T-helper 17 cell (primary cell): ENCODE measurements at places on chromosomes 13 and 19.

GRCh38 chr13:28545583-28546333, 50.8 kb upstream of the FLT1 start:
- H3K36me3 ChIP-seq: peaks cover 2% of the 10 kb centered on the region
- no peak overlapping the region for H3K4me3 ChIP-seq
- no peaks in the 10 kb centered on the region for H3K27me3 ChIP-seq
- H3K27ac ChIP-seq: no peak overlapping the region
- no peaks in the 10 kb centered on the region for H3K4me1 ChIP-seq

DNA sequence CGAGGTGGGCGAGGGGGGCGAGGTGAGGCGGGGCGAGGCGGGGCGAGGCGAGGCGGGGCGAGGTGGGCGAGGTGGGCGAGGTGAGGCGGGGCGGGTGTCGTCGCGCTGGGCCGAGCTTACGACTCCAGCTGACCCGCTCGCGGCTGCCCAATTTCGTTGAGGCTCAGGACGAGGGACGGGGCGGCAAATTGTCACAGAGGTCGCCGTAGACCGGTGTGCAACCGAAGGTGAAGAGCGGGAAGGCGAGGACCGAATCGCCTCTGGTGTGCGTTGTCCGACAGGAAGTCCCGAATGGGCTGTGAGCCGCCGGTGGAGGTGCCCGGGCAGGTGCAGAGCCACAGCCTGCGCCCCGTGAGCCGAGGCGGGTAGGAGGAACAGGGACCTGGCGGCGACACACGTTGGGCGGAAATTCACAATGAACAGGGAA, at the start of gene LACC1:
Gene LACC1, plus strand, starts transcription at position 150 of the 427 bp plus-strand sequence. CDS start 1,082 bp downstream, outside the sequence.
- peaks cover 24% of the 10 kb centered on the region for H3K4me1 ChIP-seq
- no peak for DNase-seq
- peak within 1 kb of the TSS; percentile 94 for H3K4me3 ChIP-seq

GRCh38 chr13:44868397-44868796, 120.9 kb downstream of the NUFIP1 start:
- H3K27me3 ChIP-seq: peaks cover 24% of the 10 kb centered on the region
- peak overlapping the region; percentile 9 for H3K27ac ChIP-seq
- H3K36me3 ChIP-seq: no peaks in the 10 kb centered on the region
- no peak for DNase-seq
- H3K4me1 ChIP-seq: peaks cover 2% of the 10 kb centered on the region

- no peak for DNase-seq
- no peak overlapping the region for H3K4me3 ChIP-seq
- no peak overlapping the region for H3K27ac ChIP-seq
- no peaks in the 10 kb centered on the region for H3K4me1 ChIP-seq
Observed at GRCh38 chr19:44627631-44628030, 14.3 kb downstream of the IGSF23 start.

- H3K27ac ChIP-seq: peak overlapping the region; percentile 93
- no peaks in the 10 kb centered on the region for H3K36me3 ChIP-seq
- H3K4me1 ChIP-seq: peaks cover 35% of the 10 kb centered on the region
- peak overlapping the region; percentile 94 for H3K4me3 ChIP-seq
- DNase-seq: no peak
Observed at GRCh38 chr19:45640849-45641273, 1.7 kb upstream of the EML2 start.

DNA sequence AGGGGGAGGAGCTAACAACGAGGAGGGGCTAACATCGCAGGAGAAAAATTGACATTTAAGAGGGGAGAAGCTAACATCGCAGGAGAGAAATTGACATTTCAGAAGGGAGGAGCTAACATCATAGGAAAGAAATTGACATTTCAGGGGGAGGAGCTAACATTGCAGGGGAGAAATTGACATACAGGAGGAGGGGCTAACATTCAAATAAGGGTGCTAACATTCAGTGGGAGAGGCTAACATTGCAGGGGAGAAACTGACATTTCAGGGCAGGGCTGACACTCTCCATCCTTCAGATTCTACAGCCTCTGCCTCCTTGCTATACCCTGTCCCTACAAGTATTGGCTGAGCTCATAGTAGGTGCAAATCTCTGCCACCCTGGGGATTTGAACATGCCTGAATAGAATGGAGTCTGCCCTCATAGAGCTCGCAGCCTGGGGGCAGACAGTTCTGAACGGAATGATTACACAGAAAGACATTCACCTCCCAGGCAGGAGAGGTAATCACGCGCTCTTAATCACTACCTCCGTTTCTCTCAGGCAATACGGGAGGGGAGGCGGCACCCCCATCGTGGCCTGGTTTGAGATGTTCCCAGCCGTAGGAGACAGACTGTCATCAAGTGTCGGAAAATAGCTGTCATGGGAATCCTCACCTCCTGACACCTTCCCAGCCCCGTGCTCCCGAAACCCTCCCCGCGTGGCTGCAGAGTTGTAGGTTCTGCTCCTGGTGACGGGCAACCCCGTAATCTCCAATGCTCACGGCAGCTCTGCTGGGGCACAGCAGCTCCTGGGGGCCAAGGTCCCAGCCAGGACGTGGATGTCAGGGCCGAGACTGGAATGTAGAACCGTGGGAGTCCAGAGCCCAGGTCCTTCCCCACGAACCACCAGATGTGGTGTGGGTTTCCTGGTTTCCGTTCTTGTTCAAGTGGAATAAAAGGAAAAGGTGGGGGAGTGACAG, 9.5 kb downstream of the GPR32 start:
- H3K4me1 ChIP-seq: peaks cover 2% of the 10 kb centered on the region
- H3K36me3 ChIP-seq: no peaks in the 10 kb centered on the region
- peaks cover 65% of the 10 kb centered on the region for H3K27me3 ChIP-seq
- H3K4me3 ChIP-seq: no peak overlapping the region
- peak overlapping the region; percentile 37 for H3K27ac ChIP-seq

- H3K4me1 ChIP-seq: no peaks in the 10 kb centered on the region
- DNase-seq: no peak
- no peaks in the 10 kb centered on the region for H3K36me3 ChIP-seq
- H3K4me3 ChIP-seq: no peak overlapping the region
- no peak overlapping the region for H3K27ac ChIP-seq
Observed at GRCh38 chr13:44726214-44726613, 150.1 kb upstream of the TSC22D1 start.

GRCh38 chr19:5792224-5792623, 1.3 kb upstream of the DUS3L start:
- peaks cover 7% of the 10 kb centered on the region for H3K36me3 ChIP-seq
- H3K27ac ChIP-seq: no peak overlapping the region
- H3K4me1 ChIP-seq: peaks cover 10% of the 10 kb centered on the region
- no peak overlapping the region for H3K4me3 ChIP-seq
- no peak for DNase-seq
- no peaks in the 10 kb centered on the region for H3K27me3 ChIP-seq

GRCh38 chr13:112583592-112584277, 4.2 kb downstream of the TUBGCP3 start:
- DNase-seq: no peak
- no peaks in the 10 kb centered on the region for H3K27me3 ChIP-seq
- H3K27ac ChIP-seq: no peak overlapping the region
- H3K4me3 ChIP-seq: no peak overlapping the region
- H3K36me3 ChIP-seq: peaks cover under 1% of the 10 kb centered on the region

- H3K4me1 ChIP-seq: no peaks in the 10 kb centered on the region
- H3K27ac ChIP-seq: no peak overlapping the region
- H3K4me3 ChIP-seq: no peak overlapping the region
- DNase-seq: no peak
- H3K27me3 ChIP-seq: no peaks in the 10 kb centered on the region
Observed at GRCh38 chr19:16851031-16851712, 22.0 kb downstream of the SIN3B start.

DNA sequence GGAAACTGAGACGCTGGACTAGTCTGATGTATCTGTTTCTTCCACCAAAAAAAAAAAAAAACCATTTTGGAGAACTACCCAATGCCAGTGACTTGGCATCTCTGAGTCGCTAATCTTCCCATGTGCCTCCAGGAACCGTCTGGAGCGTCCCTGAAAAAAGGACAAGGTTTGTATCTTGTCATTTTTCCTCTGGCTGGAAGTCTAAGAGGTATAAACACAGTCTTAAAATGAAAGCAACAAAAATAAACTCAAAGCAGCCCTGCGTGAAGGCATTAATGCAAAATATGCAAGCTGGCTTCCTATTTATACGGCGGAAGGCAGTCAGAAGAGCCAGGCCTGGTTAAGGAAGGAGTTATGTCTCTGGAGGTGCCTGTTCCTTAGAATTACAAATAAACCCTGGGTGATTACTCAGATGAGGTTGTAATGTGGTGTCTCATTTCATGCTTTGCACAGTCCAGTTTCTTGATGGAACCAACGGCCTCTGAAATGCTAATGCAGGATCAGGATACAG, 20.3 kb downstream of the ACTN4 start:
- peak overlapping the region; percentile 86 for H3K4me3 ChIP-seq
- no peak for DNase-seq
- H3K27me3 ChIP-seq: no peaks in the 10 kb centered on the region
- H3K4me1 ChIP-seq: peaks cover 68% of the 10 kb centered on the region

- no peak overlapping the region for H3K4me3 ChIP-seq
- H3K4me1 ChIP-seq: no peaks in the 10 kb centered on the region
- no peak overlapping the region for H3K27ac ChIP-seq
Observed at GRCh38 chr13:44107357-44108121, 227.8 kb downstream of the LACC1 start.

GRCh38 chr13:109900320-109900719, 113.9 kb upstream of the IRS2 start:
- no peaks in the 10 kb centered on the region for H3K36me3 ChIP-seq
- H3K4me1 ChIP-seq: no peaks in the 10 kb centered on the region
- H3K4me3 ChIP-seq: no peak overlapping the region
- H3K27me3 ChIP-seq: peaks cover 22% of the 10 kb centered on the region
- DNase-seq: no peak

DNA sequence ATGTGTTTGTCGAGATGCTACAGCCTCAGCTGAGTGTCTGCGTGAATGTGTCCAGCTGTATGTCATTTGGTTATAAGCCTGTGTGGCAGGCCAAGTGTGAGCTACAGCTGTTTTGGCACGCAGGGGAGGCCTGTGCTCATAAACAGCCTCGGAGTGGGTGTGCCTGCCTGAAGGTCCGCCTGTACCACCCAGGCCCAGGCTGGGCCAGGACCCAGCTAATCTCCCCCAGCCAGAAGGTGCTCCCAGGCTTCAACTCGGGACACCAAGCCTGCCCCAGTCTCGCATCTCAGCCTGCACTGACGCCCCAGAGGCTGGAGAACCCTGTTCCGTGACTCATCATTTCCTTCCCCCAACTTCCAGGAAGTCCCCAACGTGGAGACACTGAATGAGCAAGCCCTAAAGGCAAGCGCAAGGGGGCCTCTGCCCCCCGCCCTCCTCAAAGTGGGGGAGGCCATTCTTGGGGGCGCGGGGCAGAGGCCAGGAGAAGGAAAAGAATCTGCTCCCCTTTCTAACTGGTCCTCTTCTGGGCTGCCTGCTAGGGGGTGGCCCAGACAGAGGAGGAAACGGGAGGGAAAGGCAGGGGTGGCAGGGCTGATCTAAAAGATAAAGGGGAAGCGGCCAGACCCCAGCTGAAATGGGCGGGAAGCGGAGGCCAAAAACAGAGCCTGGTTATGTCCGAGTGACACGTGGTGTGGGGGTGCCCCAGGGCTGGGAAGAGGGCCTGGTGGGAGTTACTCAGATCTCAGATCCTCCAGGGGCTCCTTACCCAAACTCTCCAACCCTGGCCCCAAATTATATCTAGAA, 2.0 kb downstream of the SLC1A5 start:
- H3K4me3 ChIP-seq: peak overlapping the region; percentile 95
- peaks cover 53% of the 10 kb centered on the region for H3K4me1 ChIP-seq
- peak; percentile 57 for DNase-seq

GRCh38 chr13:111411919-111412650, 91.6 kb downstream of the TEX29 start:
- no peaks in the 10 kb centered on the region for H3K4me1 ChIP-seq
- H3K4me3 ChIP-seq: no peak overlapping the region
- no peaks in the 10 kb centered on the region for H3K36me3 ChIP-seq
- no peak for DNase-seq

GRCh38 chr19:54430306-54431254, 15.3 kb downstream of the TTYH1 start:
- H3K27me3 ChIP-seq: peaks cover 21% of the 10 kb centered on the region
- peaks cover 22% of the 10 kb centered on the region for H3K4me1 ChIP-seq
- peak overlapping the region; percentile 33 for H3K4me3 ChIP-seq
- H3K27ac ChIP-seq: no peak overlapping the region
- peaks cover 2% of the 10 kb centered on the region for H3K36me3 ChIP-seq
